ENCODE measurements at places on chromosomes 4 and X.

GRCh38 chrX:145727476-145727875 is 90.2 kb upstream of the SLITRK2 start:
- no peak for DNase-seq

DNA sequence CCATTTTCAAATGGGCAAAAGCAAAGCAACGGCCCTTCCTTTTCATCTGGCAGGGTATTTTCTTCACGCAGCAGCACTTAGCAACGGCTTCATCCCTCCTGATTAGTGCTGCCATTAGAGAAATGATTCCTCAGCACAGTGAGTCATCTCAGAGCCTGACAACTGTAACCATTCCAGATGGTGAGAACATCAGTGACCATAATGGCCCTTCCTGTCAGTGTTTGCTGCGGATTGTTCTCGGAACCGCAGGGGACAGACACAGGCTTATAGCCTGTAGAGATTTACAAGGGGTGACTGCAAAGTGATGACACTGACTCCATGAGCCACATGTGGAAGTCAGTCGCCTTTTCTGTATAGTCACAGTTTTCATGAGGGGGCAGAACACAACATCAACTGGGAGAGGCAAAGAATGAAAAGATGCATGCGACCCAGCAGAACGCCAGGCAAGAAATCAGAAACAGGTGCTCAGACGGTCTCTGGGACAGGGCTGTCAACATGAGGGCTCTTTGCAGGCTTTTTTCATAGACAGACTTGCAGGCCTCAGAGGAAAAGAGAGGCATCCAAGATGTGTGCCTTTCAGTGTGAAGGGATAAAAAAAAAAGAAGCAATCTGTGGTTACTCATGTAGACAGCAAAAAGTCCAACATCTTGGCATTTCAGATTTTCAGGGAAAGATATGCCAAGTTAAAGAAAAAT is 69.9 kb upstream of the FBXW7 start:
- DNase-seq = no peak

DNA sequence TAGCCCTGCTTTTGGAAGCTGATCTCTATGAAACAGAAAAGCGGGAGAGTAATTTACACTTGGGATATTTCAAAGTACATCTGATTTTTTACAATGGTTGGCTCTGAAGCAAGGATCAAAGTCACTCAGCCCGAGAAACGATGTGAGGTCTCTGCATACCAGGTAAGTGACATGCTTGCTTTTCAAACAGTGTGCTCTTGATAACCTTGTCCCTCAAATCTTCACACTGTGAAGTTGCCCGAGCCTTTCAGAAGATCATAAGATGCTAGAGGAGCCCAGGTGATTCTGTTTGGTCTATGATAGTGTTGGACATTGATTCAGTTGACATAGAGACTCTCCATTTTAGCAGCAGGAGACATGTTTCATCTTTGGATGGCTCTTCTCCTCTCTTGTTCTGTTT is 47.1 kb upstream of the KLHL34 start:
- DNase-seq = no peak

- no peak for DNase-seq
Observed at GRCh38 chr4:42320822-42321388, 76.4 kb upstream of the SHISA3 start.

- no peak for DNase-seq
Observed at GRCh38 chrX:41688835-41689234, at the start of gene GPR34. Gene GPR34 (plus strand): TSS chrX:41688973. CDS start chrX:41695634, 6,661 bp downstream.

DNA sequence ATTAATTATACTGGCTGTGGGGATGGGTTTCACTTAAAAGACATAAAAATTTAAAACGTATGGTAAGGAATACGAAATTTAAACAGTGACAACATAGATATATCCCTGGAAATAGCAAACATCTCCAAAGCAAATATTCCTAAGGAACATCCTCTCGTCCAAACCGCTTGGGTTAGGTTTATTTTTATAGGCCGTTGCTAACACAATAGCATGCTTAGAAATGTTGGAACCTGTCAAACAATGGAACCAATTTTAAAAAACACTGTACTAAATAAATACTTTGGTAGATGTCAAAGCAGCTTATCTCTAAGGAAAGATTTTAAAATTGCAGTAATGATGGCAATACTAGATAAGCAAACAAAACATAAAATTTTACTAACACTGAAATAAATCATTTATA is 45.4 kb downstream of the SEC24D start:
- DNase-seq = no peak
